ENCODE measurements at places on chromosomes 11 and 22.

DNA sequence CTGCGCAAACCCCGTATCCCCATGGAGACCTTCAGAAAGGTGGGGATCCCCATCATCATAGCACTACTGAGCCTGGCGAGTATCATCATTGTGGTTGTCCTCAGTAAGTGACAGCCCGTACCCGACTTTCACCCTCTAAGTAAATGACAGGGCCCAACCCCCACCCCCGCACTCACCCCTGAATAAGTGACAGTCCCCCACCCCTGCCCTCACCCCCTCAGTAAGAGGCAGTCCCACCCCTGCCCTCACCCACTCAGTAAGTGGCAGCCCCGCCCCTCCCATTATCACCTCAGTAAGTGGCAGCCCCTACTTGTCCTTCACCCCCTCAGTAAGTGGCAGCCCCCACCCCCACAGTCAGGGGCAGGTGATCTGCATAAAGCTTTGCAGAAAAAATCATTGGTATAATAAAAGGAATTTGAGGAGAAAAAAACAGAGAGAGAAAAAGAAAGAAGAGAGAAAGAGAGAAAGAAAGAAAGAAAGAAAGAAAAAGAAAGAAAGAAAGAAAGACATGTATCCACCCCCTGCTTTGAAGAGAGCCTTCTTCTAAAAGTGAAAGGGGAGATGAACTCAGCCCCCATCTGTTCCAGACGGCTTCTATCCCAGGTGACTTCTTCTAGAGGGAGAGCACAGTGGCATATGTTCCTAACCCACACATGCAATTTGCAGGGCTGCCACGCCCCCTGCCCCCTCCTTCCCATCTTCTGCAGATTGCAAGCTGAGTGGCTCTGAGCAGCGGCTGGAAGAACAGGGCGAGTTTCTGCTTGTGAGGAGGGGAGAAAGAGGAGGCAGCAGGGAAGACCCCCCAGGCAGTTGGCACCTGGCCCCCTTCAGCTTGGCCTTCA, 12.5 kb upstream of the SMIM35 start:
- no peak for DNase-seq

- no peak for DNase-seq
Measured at GRCh38 chr11:66464916-66465315, 1.8 kb upstream of the PELI3 start.

- DNase-seq, result no peak
Measured at GRCh38 chr11:112697391-112698178, 263.6 kb upstream of the NCAM1 start.

GRCh38 chr22:37121887-37122591, 12.5 kb upstream of the TMPRSS6 start:
- DNase-seq, result no peak

GRCh38 chr11:120964857-120965256, 59.0 kb upstream of the TBCEL start:
- DNase-seq, result no peak

DNA sequence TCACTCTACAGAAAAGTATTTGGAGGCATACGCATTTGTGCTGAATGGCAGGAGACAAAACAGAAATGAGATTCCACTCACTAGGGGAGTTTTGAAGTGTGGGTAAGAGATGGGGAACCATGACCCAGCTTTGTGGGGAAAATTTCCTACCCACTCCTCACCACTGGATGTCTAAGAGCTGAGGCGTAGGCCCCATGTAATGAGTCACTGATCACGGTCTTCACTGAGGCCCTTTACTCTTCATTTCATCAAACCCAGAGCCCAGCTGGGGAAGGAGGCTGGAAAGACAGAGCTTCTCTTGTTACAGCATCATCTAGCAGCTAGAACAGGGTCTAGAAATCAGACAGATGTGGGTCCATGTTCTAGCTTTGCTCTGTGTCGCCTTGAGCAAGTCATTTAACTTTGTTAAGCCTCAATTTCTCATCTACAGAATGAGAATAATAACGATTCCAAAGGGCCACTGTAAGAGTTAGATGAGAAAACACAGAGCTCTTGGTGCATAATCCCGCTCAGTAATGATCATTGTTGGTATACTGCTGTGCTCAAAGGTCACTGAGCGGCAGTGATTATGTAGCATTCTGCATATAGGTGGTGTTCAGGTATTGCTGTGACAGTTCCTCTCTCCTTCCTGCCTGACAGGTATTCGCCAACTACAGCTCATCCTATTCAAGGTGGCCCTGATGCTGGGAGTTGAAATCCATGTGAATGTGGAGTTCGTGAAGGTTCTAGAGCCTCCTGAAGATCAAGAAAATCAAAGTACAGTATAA, 97.2 kb downstream of the MICAL2 start:
- DNase-seq, result no peak

- DNase-seq, result no peak
Measured at GRCh38 chr11:17019232-17019631, 5.0 kb upstream of the PLEKHA7 start.

All from NCI-H1930 (cell line).